ENCODE measurements at places on chromosomes 5 and 9.

- no peak for DNase-seq
Measured at GRCh38 chr9:76032797-76033373, 142.4 kb downstream of the PCSK5 start.

GRCh38 chr5:102792705-102793104 lies 37.6 kb downstream of the PAM start:
- DNase-seq: no peak

GRCh38 chr5:111384220-111384619 lies 128.1 kb downstream of the STARD4 start:
- no peak for DNase-seq

DNA sequence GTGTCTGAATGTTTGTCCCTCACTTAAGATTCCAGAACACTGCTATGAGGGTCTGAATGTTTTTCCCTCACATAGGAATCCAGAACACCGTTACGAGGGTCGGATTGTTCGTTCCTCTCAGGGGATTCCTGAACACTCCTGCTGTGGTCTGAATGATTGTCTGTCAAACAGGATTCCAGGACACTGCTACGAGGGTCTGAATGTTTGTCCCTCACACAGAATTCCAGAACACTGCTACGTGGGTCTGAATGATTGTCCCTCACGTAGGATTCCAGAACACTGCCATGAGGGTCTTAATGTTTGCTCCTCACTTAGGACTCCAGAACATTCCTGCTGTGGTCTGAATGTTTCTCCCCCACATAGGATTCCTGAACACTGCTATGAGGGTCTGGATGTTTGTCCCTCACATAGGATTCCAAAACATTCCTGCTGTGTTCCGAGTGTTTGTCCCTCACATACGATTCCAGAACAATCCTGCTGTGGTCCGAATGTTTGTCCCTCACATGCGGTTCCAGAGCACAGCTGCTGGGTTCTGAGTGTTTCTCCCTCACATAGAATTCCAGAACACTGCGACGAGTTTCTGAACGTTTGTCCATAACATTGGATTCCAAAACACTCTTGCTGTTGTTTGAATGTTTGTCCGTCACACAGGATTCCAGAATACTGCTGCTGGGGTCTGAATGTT lies 199.5 kb downstream of the FOXD4L6 start:
- DNase-seq: no peak

DNA sequence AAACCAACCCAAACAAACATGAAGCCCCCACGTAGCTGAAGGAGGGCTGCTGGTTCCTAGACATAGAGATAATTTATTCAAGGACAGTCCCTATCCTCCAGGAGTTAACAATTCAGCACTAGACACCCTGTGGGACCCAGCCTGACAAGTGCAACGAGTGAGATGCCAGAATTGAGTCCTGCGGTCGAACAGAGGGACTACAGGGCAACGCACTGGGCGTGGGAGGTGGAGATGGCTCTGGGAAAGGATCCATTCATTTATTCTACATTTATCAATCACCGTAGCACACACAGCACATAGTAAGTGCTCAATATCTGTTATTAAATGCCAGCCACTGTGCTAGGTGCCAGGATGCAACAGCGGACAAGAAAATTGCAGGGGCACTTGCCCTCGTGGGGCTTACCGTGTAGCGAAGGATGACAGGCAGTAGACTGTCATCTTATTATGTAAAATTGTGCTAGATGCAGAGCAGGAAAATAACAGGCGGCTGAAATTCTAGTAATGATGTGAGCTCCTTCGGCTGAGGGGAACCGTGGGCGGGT lies 855 bp upstream of the ARHGAP26 start:
- DNase-seq: no peak

GRCh38 chr5:34639852-34640626 lies 16.1 kb upstream of the RAI14 start:
- no peak for DNase-seq

GRCh38 chr5:156361436-156362109 lies 34.6 kb downstream of the SGCD start:
- DNase-seq: no peak

- no peak for DNase-seq
Measured at GRCh38 chr5:118596255-118596654, 392.1 kb downstream of the DTWD2 start.

GRCh38 chr9:74847478-74848152 lies 40.1 kb downstream of the TRPM6 start:
- DNase-seq: no peak

GRCh38 chr9:136086213-136086881 lies 8.7 kb downstream of the NACC2 start:
- no peak for DNase-seq

- no peak for DNase-seq
Measured at GRCh38 chr5:81068063-81068462, 107.9 kb downstream of the RASGRF2 start.

DNA sequence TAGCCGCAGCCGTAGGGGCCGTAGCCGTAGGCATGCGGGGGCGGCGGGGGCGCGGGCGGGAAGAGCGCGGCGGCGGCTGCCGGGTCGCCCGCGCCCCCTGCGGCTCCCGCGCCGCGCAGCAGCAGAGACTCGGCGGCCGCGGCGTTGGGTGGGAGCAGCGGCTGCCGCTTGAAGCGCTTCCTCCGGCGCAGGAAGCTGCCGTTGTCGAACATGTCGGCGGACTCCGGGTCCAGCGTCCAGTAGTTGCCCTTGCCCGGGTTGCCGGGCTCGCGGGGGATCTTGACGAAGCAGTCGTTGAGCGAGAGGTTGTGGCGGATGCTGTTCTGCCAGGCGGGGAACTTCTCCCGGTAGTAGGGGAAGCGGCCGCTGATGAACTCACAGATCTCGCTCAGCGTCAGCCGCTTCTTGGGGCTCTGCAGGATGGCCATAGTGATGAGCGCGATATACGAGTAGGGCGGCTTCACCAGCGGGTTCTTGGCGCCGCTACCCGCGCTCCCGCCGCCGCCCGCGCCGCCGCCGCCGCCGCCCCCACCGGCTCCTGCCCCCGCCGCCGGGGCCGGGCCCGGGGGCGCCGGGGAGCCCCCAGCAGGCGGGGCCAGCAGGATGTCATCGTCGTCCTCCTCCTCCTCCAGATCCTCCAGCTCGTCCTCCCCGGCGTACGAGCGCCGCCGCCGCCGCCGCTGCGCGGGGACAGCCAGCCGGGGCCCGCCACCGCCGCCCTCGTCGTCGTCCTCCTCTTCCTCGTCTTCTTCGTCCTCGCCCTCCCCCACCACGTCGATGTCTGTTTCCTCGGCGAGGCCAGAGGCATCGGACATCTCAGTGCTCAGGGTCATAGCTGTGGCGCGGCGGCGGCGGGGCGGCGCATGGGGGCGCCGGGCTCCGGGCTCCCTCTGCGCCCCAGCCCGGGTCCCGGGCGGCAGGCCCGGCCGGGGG lies 781 bp downstream of the FOXD1 start:
- no peak for DNase-seq

GRCh38 chr5:82163452-82164175 lies 114.5 kb downstream of the RPS23 start:
- DNase-seq: no peak

DNA sequence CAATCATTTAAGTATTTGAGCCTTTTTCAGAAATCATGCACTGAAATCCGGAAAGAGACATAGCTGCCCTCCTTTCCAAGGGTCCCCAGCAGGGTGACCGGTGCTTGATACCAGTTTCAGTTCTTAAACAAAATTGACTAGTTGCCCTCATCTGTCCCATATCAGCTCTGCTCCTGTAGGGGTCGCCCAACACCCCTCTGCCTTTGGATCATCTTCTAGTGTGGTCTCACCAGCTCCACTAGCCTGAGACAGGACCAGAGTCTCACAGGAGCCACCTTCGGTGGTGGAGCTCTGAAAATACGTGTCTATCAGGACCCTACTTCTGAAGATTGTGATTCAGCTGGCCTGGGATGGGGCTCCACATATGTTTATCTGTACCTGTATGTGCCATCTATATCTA lies 428.2 kb downstream of the ENC1 start:
- DNase-seq: no peak

DNA sequence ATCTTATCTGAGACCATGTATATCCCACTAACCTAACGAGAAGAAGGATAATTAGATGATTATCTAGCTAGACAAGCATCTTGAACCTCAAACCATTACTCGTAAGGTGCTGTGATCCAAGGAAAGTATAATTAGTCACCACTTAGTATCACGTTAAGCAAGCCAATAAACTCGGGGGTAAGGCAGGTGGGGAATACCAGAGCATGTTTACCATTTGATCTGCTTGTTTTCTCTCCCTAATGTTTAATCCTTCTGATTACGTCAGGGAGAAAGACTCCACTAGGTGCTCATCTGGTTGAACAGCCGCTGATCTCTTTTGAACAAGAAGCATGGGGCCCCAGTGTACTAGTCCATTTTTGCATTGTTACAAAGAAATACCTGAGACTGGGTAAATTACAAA lies 69.9 kb upstream of the SLC1A1 start:
- no peak for DNase-seq

GRCh38 chr5:39518516-39518915 lies 93.7 kb upstream of the DAB2 start:
- DNase-seq: no peak

DNA sequence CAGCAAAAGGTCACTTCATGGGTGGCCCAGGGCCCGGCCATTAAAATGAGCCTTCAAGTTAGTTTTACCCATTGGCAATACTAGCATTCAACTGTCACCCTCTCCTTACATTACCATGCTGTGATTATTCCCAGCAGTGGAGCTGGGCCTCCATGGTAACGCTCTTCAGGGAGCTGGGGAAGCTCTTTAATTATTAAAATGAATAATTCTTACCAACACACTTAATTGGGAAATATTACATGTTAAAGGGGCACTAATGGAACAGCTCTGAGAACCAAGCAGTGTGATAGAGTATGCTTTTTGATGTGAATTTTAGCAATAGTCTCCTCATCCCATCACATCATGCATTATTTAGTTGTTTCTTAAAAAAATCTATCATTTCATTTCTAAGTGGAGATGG lies 187.2 kb downstream of the CEMIP2 start:
- no peak for DNase-seq

DNA sequence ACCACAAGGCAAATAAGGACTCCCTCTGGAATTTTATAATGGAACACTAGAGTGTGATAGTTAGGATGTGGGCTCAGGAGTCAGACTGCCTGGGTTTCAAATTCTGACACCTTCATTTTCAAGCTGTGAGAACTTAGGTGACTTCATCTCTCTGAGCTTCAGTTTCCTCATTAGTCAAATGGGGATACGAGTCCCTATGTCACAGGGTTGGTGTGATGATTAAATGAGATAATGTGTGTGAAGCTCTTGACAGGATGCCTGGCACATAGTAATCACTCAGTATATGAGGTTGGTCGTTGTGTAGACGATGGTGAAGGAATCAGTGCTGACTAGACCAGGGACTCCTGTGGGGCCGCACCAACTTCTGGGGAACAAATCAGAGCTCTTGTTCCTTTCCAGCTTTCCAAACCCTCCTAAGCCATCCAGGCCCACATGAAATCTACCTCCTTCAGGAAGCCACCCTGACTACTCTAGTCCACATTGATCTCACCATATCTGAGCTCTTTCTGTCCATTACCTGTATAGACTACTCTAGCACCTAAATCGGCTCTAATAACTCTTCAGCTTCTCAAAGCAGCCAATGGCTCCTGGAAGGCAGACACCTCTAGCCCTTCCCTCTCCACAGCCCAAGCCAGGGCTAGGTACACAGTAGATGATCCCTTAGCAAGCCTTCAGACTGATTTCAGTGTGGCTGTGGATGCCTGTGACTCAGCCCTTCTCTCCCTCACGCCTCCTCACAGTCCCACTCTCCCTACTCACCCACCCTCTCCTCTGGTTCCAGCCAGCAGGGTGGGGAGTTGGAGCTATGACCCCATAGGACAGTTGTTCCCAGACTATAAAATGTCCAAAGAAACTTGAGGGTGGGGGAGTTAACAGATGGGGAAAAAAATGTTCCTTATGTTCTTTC lies 2.5 kb upstream of the TCF7 start:
- no peak for DNase-seq

DNA sequence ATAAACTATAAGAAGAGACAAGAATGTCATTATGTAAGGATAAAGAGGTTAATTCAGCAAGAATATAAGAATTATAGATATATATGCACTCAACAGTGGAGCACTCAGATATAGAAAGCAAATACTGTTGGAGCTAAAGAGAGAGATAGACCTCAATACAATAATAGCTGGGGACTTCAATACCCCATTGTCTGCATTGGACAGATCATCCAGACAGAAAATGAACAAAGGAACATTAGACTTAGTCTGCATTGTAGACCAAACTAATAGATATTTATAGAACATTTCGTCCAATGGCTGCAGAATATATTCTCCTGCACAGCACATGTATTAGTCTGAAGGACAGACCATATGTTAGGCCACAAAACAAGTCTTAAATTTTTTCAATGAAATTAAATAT lies 777.1 kb downstream of the CDH18 start:
- DNase-seq: no peak

DNA sequence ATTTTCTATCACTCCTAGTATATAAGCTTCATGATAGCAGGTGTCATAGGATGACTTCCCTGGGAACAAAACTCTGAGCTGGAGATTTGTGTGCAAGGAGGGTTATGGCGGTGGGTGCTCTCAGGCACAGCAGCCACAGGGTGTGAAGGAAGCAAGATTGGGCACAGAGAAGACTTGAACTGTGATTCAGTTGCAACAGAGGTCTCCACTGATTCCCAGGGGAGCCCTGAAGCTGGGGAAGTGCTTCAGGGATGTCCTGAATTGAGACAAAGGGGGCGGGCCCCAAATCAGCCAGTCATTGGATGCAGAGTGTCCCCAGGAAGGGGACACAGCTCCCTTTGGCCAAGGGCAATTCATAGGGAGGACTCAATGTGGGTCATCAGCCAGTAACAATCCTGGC lies 44.4 kb upstream of the ANKRD55 start:
- DNase-seq: no peak

DNA sequence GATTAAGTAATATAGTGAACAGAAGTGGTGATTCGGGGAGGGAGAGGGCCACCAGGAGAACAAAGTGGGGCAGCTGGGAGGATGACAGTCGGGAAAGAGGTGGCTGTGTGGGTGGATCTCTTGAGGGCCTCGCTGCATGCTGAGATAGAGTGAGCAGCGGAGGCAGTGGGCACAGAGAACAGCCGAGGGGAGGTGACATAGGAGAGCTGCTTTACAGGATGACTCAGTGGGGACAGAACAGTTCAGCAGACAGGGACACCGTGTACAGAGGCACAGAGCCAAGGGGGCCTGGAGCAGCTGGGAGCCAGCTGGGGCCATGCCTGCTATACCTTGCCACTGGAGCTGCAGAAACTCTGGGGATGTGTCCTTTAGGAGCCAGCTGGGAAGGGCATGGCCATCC lies 273.9 kb downstream of the GADD45G start:
- no peak for DNase-seq

DNA sequence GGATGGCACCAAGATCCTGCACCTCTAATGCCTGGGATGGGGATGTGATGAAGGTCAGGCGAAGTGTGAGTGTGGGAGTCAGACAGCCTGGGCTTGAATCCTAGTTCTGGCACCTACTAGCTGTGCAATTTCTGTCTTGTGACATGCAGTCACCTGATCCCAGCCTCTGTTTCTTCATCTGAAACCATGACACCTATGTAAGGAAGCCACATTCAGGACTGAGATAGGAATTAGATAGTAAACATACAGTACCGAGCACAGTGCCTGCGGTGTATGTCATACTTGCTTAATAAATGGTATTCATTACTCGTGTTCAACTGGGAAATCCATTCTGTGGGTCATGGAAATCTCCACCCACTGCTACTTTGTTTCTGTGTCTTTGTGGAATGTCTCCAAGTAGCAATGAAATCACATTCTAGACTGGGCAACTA lies 140.6 kb upstream of the STC2 start:
- DNase-seq: no peak

- no peak for DNase-seq
Measured at GRCh38 chr9:124008694-124009530, 2.7 kb upstream of the LHX2 start.
